Esophagus squamous epithelium (tissue), 5 donors: ENCODE measurements at places on chromosomes 7 and 10.

DNA sequence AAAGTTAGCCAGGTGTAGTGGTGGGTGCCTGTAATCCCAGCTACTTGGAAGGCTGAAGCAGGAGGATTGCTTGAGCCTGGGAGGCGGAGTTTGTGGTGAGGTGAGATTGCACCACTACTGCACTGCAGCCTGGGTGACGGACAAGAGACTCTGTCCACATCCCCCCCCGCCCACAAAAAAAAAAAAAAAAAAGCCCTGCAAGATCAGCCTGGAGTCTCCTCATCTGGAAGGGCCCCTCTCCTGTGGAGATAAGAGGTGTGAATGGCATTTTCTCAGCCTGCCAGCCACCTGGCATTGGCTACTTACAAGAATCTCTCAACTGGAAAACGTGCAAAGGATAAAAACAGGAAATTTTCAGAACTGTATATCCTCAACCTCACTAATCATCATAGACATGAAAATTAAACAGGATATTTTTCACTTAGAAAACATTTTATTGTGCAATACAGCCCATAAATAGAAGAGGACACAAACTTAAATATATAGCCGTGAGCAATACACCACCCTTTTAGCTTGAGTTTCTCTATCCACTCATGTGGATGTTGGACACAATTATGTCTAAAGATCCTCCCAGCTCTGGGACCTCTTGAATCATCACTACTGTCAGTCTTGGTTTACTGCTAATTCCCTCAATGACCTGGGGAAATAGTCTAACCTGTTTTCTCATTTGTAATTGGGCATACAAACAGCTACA, 11.3 kb upstream of the TSPAN15 start:
- DNase-seq, result no peak

- no peak for DNase-seq
Measured at GRCh38 chr7:123417580-123417979, 116.8 kb downstream of the IQUB start.

GRCh38 chr10:96968682-96969423, 136.8 kb downstream of the LCOR start:
- DNase-seq, result no peak

DNA sequence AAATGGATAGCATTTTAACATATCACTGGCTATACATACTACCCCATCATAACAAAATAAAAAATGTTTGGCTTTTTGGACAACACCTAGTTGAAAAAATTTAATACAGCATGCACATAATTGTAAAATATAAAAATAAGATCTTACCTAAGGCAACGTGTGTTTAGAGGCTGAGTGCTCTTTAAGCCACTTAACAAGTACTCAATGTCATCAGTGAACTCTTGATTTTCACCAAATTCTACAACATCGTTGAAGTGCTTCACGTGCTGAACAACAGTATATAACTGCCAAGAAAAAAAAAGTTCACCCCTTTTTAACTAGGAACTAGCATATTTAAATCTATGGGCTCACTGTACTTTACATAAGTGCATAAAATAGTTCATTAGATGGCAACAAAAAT, 49.5 kb downstream of the WAPL start:
- DNase-seq, result no peak
